T follicular helper cell (primary cell): ENCODE measurements at places on chromosomes 1 and 21.

DNA sequence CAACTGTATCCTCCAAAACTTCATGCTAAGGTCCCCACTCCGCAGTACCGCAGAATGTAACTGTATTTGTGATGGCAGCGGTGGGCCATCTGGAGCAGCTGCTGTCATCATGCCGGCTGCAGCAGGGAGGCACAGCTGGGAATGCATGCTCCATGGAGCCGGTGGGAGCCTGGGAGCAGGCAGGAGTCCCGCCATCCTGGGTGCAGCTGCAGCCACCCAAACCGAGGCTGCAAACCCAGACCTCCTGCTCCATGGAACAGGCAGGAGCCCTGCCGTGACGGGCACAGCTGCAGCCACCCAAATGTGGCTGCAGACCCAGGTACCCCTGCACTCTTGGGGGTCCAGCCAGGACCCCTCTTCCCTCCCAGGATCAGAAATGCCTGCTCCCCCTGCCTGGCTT, 80.3 kb downstream of the SCMH1 start:
- no peak for DNase-seq

DNA sequence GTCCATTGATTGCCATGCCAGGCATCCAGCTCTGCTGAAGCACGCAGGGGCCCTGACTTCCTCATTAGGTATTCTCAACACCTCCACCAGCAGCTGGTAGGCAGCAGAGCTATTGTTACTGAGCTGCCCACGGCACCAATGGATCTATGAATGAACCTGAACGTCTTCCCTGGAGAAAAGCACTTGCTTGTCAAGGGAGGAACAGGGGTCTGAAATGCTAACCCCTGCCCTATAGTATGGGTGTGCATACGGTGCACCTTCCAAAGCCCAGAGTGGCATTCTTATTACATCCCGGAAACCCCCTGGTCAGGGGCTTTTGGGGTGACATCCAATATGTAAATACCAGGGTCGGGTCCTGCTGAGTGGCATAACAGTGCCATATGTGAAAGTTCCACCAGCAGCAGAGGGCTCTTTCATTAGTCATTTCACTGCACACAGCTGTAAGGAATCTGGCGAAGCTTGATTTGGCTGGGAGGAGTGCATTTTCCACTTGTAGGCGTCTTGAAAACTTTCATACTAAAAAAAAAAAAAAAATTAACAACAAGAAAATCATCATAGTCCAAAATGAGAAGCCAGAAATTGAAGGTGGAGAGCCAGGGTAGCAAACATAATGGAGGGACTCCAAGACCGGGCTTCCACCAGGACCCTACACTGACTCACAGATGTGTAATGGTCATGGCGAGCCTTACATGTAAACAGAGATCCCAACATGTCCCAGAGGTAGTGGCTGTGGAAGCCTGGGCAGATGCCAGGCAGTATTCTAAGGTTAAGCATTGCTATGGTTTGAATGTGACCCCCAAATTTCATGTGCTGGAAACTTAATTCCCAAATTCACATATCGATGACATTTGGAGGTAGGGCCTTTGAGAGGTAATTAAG, 58.8 kb upstream of the PRDX6 start:
- DNase-seq: no peak

- DNase-seq: no peak
Measured at GRCh38 chr1:156014829-156015228, 5.9 kb downstream of the SSR2 start.

DNA sequence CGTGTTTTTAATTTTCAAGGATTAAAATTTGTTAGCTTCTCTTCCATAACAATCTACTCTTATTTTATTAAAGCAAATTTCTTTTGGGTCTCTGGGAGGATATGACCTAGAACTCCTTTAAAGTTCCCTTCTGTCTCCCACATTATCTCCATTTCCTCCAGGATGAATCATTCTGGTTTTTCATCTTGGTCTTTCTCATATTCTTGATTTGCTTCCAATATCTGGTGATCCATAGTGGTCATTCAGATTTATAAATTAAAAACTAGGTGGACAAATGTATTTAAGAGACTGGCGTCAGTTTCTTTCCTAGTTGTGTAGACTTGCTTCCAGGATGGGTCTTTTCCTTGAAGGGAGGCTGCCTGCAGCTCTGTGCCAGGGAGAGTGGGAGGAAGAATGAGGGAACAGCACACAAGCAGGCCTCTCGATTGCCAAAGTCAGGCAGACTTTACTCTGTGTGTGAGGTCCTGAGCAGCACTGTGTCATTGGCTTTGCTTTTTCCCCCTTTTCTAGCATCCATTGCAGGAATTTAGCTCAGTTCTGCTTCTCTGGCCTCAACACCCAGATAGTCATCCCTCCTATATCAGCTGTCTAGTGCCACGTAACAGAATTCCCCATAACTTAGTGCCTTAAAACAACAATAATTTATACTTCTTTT, 48.1 kb upstream of the FOXO6 start:
- DNase-seq: no peak

DNA sequence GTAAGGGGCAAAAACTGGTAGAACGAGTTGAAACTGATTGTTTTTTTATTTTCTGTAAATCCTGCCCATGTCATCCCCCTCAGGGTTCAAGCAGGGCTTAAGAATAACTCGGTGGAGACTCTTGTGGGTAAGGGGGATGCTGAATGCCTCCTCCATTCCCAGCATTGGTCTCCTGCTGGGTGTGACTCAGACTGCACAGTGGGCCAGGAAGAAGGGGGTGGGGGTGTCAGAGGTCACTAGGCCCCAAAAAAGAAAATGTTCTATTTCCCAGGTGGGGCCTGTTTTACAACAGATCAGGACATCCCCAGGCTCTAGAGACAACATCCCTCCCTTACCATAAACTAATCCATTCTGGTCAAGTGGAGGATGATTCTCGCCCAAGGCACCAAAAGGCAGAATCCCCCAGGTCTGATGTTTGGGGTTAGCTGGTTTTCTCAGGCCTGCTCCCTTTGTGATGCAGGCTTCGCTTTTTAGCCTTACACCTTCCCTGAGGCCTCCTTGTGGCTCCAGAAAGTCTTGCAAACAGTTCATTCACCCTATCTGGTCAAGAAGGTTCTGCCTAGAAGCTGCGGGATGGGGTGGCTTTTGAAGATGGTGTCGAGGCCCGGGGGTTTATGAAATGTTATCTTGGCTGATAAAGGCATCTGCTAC, 10.7 kb upstream of the GRHL3 start:
- no peak for DNase-seq

DNA sequence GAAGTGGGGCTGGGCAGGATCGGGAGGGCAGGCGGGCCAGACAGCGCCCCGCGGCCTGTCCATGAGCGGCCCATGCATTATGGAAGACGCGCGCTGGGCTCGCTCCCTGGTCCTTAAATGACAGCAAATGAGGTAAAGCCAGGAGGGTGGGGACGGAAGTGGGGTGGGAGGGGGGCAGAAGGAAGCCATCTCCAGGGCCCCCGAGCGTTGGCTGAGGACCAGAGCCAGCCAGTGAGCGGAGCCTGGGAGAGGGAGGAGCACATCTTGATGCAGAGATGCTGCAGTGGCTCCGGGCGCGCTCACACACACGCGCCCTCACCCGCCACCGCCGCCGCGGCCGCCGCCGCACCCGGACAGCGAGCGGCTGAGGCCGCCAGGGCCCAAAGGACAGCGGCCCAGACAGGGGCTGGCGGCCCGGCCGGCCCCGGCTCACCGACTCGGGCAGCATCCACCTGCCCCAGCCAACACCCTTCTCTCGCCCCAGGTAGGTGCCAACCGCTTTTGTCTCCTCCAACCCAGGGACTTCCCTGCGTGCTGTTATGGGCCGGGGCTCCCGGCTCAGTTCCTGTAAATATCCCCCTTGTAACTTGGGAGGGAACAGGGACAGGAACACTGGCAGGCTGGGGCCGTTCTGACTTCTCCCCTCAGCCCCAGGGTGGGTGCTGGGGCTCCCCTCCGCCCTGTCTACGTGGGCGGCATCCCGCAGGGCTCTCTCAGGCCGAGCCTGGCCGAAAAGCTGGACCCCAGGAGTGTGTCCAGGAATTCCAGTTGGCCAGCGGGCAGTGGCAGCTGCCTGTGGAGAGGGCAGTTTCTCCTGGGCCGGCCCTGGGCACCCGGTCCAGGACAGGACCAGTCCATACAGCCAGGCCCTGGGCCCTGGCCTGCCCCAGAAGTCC, at the start of gene CNTN2:
Gene CNTN2 (plus strand): TSS at position 302 of the 896 bp plus-strand sequence. CDS start 9,974 bp downstream, outside the sequence.
- no peak for DNase-seq

GRCh38 chr1:53295295-53295694, 32.6 kb downstream of the LRP8 start:
- no peak for DNase-seq

DNA sequence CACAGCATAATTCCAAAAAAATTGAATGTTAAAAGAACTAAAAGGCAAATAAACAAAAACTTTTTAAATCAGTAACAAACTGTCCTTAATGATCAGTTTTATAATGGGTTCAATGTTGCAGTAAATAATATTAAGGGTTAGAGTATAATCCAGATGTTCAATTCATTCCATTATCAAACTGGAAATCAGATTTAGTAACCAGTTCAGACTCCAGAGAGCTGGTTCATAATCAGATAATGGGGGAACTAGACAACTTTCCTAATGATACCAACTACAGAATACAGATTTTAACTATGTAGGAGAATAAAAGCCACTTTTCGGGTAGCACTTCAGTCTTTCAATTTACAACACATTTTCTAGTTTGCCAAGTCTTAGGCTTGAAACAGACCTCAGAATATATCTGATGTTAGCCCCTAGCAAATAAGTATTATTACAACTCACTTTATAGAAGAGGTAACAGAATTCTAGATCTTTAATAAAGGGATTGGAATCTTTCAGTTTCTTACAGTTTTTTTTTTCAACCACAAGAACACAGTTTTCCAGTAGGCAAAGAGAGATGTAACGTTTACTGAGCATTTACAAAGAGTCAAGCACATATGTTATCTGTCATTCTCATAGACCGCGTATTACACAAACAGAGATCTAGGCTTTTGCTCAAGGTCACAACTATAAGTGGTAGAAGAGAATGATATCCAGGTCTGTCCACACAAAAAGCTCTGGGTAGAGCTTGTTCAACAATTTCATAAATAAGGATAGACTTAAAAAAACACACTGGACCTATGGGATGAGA, 1.9 kb upstream of the DCAF6 start:
- DNase-seq: no peak

DNA sequence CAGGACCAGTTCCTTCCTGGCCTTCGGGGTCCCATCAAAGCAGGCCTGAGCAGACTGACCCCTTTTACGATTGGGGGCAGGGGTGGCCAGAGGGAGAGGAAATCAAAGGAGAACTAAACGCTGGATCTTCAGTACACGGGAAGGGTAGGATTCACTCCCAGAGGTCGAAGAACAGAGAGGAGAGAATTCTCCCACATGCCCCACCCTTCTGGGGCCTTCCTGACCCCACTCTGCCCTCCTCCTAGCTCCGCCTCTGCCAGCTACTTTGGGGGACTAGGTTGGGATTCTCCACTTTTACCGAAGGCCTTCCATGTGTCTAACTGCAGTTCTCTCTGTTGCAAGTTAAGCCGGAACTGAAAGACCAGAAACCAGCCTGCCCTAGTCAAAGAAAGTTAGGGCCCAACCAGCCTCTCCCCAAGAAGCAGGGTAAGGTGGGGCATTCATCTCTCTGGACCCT, 654 bp upstream of the ARHGEF2 start:
- DNase-seq: no peak

DNA sequence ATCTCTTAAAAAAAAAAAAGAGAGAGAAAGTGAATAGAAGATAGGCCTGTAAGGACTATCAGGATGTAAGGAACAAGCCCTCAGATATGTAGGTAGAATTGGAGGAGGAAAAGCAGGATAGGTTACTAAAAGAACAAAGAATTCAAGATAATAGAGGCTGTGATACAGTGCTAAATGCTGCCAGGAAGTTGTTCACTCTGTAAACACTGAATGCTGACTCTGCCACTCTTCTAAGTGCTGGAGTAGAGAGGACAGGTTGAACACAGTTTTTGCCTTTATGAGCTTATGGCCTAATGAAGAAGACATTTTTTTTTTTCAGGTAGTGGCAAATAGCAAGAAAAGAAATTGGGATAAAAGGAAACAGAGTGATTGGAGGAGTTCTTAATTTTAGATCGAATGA, 90.6 kb upstream of the ZNF678 start:
- no peak for DNase-seq

- no peak for DNase-seq
Measured at GRCh38 chr1:165222580-165222979, 133.9 kb downstream of the LMX1A start.

- no peak for DNase-seq
Measured at GRCh38 chr21:26275801-26276200, 105.2 kb upstream of the APP start.

GRCh38 chr1:6998267-6998666, 213.0 kb downstream of the CAMTA1 start:
- no peak for DNase-seq

GRCh38 chr1:109256971-109257681, 7.8 kb downstream of the CELSR2 start:
- no peak for DNase-seq

DNA sequence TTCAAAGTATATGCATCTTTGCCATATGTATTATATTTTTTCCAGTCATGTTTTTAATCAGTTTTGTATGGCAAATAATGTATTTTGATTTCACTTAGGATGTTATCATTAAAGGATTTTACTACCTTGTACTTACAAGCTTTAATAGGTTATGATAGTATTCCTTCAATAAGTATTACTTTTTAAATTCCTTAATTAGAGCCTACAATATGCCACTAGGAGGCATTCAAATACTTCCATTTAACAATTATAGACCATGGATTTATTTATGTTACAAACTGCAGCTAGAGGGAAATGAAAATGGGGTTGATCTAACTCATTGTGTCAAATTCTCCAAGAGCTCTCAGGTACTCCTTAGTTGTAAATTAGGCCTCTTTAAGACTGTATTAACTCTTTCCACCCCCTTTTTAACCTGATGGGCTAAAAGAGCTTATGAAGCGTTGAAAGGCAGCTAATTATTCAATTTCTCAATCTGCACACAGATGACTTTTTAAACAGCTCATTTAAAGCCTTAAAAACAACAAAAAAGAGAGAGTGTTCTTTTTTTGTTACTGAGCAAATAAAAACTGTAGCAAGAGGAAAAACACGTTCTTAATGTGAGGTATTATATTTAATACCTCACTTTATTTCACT, 156.2 kb downstream of the DENND1B start:
- DNase-seq: no peak
